ENCODE measurements at places on chromosomes 13 and 19. TPM values are rescaled to one million over a fixed set of nuclear protein-coding genes. Genes with fewer than 3 reads are reported as not detected.

DNA sequence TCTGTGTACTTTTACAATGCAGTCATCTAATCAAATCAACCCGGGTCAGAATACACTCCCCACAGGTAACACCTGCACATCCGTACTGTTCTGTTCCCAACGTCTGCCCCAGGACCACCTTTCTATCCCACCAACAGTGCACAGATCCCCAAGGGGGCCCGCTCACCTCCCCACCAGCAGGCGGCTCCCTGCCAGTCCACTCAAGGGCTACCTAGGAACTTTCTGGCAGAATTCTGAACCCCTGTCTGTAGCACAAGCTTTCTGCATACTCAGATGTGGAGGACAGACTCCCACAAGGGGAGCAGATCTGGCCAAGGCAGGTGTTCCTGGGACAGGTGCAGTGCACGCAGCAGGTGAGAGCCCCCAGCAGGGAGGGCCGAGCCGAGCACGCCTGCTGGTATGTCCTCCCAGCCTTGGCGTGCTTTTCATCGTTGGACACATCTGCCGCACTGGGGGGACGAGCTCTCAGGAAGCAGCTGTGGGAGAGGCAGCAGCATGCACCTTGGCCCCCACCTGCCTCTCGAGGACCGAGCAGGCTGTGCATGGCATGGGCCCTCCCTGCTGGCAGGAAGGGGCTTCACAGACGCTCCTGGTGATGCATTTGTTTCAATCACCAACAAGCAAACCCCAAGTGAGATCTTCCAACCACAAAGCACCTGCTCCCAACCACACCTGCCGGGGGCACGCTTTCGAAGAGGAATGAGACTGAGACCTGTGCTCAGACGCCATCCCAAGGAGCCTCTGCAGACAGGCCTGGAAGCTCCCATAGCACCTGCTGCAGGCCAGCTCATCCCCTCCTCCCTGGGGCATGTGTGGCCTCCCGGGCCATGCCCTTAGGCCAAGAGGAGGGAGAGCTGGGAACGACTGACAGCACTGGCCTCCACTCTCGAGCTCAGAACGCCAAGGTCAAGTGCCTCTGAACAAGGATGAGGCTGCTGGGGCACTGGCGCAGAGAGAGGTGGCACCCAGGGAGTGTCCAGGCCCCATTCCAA is 35.9 kb downstream of the RAB20 start:
- no peak overlapping the region for H3K27ac ChIP-seq
- no peaks in the 10 kb centered on the region for H3K36me3 ChIP-seq
- peaks cover 19% of the 10 kb centered on the region for H3K4me1 ChIP-seq
- H3K4me3 ChIP-seq = no peak overlapping the region
- DNase-seq = peak; percentile 7

The HIPK4 gene
- not detected for total RNA-seq

DNA sequence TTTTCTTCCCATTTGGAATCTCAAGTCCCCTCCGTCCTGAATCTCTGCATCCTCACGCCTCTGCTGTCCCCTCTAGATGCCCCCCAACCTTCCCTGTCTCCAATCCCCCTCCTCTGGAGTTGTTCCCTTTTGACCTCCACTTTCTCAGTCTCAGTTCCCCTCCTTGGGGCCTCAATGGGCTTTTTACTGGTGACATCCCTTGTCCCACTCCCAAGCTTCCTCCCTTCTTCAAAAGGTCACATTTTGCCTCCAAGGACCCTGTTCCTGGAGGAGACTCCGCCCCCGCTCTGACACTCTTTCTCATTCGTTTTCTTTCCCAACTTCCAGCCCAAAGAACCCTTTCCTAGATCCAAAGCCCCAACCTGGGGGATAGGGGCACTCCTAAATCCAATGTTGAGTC is 1.0 kb downstream of the AP2S1 start:
- H3K27ac ChIP-seq = peak overlapping the region; percentile 71
- no peaks in the 10 kb centered on the region for H3K27me3 ChIP-seq
- H3K36me3 ChIP-seq = no peaks in the 10 kb centered on the region
- H3K4me3 ChIP-seq = peak overlapping the region; percentile 86
- H3K4me1 ChIP-seq = peaks cover 13% of the 10 kb centered on the region

- H3K4me1 ChIP-seq = no peaks in the 10 kb centered on the region
- no peak overlapping the region for H3K4me3 ChIP-seq
- H3K36me3 ChIP-seq = no peaks in the 10 kb centered on the region
- no peak for DNase-seq
- H3K27me3 ChIP-seq = no peaks in the 10 kb centered on the region
Observed at GRCh38 chr13:59823486-59823885, 340.2 kb downstream of the DIAPH3 start.

DNA sequence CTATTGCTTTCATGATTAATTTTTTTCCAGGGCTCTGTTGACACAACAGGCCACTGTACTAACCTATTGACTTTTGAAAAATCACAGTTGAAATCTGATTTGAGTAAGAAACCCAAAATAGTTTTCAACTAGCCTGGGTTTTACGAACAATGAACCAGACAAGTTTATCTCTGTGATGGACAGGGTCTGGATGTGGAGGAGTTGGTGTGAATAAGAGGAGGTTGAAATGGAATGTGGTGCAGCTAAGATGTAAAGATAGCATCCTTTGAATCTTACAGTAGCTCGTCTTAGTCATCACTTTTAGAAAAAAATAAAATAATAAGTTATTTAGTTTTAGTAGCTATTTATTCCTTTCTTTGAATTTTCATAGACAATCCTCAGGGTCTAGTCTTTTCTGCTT is 8.3 kb upstream of the OXGR1 start:
- DNase-seq = no peak
- H3K27me3 ChIP-seq = no peaks in the 10 kb centered on the region
- H3K36me3 ChIP-seq = no peaks in the 10 kb centered on the region
- H3K4me3 ChIP-seq = no peak overlapping the region
- no peaks in the 10 kb centered on the region for H3K4me1 ChIP-seq
- H3K27ac ChIP-seq = no peak overlapping the region

DNA sequence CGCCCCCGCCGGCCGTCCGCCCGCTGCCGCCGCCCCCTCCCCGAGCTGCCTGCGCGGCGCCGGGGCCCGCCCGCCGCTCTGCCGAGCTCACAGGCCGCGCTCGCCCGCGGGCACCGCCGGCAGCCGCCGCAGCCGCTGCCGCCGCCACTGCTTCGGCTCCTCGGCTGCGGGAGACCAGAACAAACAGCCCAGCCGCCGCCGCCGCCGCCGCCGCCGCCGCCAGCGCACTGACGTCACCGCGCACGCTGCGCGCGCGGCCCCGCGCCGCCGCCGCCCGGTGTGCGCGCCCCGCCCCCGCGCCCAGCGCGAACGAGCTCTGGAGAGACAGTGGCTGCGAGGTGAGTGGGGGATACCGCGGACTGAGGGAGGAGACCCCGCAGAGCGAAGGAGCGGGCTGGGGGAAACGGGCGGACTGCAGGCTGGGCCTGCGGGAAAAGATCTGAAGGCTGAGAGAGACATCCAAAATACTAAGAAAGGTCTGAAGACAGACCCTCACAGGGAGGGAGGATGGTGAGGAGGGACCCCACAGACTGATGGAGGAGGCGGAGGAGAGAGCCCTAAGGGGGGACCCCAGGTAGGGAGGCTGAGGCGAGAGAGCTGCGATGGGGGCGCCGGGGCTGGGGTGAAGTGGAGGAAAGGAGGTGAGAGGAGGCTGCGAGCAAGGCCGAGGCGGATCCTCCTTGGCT is at the start of gene BRD4:
Gene BRD4, minus strand, starts transcription at position 229 of the 686 bp plus-strand sequence. CDS start 59,440 bp downstream, outside the sequence.
- DNase-seq = peak; percentile 85
- peak within 1 kb of the TSS; percentile 80 for H3K4me3 ChIP-seq
- H3K27ac ChIP-seq = peak within 1 kb of the TSS; percentile 80
- peaks cover 37% of the 10 kb centered on the region for H3K4me1 ChIP-seq
- no peaks in the 10 kb centered on the region for H3K36me3 ChIP-seq
- no peaks in the 10 kb centered on the region for H3K27me3 ChIP-seq

Data from CD8-positive, alpha-beta memory T cell (primary cell).